Stimulated activated CD8-positive, alpha-beta memory T cell treated with anti-CD3 and anti-CD28 coated beads, Interleukin-7, amount 100 ng/mL, for 1 hour (primary cell): ENCODE measurements at places on chromosomes 5 and 9.

DNA sequence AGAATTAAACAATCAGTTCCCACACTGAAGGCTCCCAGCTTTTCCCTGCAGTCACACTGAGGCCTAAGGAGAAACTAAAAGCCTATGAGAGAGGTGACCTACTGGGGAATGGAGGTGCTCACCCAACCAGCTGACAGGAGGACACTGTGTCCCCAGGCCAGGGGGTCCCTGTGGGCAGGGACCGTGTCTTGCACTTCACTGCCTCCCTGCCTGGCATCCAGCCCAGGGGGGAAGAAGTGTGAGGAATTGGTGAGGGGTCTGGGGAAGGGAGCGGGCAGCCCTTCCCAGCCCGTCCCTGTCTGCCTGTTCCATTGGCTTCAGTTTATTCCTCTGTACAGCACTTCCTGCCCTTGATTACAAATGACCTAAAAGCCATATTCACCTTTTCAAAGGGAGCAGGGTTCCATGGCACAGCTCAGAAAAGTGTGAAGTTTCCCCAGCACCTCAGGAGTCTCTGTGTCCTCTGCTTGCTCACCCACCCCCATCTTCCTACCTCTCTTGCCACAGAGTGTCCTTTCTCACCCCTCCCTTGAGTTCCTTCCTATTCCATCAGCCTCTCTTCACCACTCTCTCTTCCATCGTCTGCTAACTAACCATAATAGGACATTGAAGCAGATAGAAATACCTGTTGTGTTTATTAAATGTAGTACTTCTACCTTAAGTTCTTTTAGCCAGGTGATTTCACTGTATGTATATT lies 12.9 kb downstream of the OTULINL start:
- no peak for DNase-seq

DNA sequence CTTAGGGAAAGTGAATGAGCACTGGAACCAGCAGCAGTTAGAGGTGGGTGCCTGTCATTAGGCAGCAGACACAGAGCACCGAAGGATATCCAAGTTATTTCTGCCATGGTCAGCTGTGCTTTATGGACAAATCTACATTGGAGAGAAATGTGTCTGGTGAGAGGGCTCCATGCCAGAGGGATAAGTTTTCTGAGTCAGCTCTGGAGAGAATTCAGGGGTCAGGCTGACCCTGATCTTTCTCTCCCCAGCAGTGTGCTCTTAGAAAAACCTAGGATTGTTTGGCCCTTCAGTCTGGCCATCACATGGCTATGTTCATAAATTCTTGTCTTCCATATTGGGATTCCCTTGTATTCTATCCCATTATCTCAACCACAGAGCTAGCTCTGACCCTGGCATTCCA lies 8.9 kb upstream of the IL17B start:
- DNase-seq = no peak

GRCh38 chr5:5025774-5026408 lies 114.2 kb upstream of the ADAMTS16 start:
- no peak for DNase-seq

DNA sequence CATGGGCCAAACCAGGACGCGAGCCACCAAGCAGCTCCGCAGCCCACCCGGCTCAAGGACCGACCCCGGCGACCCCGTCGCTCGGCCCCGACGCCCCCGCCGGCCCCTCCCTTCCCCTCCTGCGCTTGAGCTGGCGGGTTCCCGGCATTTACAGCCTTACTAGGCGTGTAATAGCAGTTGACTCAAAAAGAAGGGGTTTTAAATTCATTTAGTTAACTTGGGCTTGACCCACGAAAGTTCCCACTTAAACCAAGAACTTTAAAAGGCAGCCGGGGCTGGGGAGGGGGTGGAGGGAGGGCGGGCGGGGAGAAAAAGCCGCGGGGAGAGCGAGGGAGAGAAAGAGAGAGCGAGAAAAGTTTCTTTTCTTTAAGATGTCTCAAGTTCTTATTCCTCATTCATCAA lies 636 bp downstream of the PRDM12 start:
- DNase-seq = no peak

DNA sequence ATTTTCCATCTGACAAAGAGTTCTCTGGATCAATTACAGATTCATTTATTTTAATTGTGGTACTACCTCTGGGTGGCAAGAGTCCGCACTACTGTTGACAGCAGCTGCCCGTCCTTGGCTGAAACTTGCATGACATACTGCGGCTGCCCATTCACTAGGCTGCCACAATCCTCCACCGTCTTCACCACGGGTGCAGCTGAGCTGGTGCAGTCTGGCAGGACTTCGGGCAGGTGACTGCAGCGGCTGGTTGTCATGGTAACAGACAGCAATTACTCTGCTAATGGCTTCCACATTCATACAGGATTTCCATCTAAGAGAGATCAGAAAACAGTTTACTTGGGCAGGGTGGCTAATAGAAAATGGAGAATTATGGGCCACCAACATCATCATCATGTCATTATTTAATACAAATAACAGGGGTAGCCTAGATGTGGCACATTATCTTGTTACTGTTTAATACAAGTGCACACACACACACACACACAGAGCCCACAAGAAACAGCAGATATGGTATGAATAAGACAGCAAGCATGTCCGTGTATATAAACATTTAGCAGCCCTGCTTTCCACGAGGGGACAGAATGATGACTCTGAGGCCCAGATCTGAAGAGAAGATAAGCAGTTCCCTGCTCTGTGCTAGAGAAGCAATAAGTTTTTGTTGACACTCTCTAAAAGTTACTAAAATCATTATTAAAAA lies 112.3 kb downstream of the MARCHF3 start:
- DNase-seq = no peak

DNA sequence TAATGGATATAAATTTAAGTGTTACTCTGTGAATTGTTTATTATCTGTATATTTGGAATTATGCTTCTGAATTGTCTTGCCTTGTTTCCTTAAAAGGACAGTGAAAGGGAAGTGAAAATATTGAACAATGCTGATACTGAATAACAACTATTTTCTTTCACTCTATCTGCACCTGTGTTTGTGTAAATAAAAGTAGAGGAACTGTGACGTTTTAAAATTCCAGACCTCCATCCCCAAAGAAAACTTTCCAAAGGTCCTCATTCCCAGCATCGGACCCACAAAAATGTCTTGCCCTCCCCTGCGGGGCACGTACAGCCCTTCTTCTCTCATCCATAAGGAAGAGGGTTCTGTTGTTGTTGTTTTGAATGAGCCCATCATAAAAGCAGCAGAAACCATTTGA lies 100.0 kb downstream of the NLN start:
- DNase-seq = no peak

DNA sequence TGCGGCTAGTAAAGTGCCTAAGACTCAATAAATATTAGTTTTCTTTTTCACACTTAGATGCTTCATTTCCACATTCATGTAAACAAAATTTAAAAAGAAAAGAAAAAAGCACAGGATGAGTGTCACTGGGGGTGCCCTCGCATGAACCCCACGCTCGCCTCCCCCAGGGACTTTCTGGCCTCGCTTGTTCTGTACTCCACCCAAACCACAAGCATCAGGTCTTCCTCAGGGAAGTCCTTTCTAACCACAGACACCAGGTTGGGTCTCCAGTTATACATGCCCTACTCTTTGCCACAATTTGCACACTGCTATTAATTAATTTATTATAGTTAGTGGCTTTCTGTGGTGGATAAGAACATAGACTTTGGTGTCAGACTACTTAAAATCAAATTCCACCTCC lies 92.4 kb downstream of the RORB start:
- DNase-seq = no peak

DNA sequence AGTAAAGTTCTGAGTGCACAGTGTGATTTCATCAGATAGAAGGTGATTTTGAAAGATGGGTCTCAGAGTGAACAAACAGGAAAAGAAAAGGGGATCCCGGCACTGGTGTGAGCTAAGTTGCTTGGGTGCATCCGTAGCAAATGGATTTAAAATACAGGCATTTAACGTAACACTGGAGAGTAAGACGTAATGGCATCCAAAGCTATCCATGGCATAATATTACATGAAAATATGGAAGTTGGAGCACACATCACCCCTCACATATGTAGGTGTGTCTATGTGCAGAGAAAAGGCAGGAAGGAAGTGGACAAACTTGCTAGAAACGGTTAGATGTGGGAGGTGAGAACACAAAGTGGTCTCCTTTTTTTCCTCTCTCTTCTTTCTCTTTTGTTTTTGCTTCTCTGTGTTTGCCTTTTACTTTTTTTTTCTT lies 38.2 kb upstream of the SEMA4D start:
- DNase-seq = no peak

DNA sequence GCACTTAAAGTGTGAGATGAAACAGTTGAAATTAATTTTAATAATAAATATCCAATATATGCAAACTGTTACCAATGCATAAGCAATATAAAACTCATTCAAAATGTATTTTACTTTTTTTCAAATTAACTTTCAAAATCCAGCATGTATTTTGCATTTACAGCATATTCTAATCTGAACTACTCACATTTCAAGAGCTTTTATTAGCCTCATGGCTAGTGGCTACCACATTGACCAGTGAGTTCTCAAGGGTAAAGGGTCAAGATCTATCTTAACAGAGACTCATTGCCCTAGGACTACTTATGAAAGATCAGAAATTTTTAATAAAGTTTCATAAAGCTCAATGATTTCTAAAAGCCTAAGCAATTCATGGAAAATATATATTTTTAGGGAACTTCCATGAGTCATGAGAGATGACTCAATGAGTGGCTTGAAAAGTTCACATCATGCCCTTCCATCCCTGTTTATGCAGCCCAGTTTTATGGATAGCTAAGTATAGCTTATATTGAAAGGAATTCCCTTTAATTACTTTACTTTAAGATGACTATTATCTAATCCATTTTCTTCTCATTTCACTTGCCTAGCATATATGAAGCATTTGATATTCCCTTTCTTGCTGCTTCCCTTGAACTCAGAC lies 608.6 kb downstream of the SLCO4C1 start:
- no peak for DNase-seq

GRCh38 chr5:40981420-40981819 lies 72.1 kb downstream of the C7 start:
- no peak for DNase-seq

GRCh38 chr5:69493396-69494133 lies 975 bp downstream of the OCLN start:
- DNase-seq = no peak

GRCh38 chr5:73994963-73995362 lies 369.0 kb downstream of the ARHGEF28 start:
- DNase-seq = no peak

DNA sequence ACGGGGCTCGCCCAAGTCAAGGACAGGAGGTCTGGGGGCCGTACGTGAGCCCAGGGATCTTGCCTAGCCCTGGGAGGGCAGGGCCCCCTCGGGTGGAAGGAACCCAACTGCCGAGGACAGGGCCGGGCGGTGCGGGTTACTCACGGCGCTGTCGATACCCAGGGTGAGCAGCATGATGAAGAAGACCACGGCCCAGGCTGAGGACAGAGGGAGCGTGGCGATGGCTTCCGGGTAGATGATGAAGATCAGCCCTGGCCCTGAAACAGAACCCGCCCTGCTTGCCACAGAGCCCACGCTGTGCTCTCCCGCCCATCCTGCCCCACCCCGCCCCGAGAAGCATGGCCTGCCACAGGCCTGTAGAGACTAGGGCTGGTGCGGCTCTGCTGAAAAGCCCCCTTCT lies 34.1 kb downstream of the SLC6A3 start:
- DNase-seq = no peak

DNA sequence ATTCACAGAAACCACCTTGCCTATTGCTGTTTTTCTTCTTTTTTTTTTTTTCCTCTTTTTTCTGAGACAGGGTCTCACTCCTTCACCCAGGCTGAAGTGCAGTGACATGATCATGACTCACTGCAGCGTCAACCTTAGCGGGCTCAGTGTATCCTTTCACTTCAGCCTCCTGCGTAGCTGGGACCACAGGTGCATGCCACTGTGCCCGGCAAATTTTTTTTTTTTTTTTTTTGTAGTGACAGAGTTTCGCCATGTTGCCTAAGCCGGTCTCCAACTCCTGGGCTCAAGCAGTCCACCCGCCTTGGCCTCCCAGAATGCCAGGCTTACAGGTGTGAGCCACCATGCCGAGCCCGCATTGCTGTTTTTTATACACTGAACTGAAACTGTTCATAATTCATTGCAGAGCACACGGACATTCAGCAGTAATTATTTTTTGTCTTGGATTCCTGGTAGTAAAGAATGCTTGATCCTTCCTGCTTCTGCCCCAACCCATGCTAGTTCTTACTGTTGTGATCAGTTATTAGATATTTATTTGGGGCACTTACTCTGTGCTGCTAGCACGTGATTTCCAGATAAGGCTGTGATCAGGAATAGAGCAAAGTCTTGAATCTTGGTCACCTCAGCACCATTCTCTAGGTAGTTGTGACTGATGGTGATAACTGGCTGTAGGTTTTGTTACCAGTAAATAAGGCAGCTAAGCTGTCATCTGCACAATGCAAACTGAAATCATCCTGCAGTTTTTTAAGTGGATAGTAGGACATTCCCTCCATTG lies 14.0 kb downstream of the MAP3K1 start:
- no peak for DNase-seq

DNA sequence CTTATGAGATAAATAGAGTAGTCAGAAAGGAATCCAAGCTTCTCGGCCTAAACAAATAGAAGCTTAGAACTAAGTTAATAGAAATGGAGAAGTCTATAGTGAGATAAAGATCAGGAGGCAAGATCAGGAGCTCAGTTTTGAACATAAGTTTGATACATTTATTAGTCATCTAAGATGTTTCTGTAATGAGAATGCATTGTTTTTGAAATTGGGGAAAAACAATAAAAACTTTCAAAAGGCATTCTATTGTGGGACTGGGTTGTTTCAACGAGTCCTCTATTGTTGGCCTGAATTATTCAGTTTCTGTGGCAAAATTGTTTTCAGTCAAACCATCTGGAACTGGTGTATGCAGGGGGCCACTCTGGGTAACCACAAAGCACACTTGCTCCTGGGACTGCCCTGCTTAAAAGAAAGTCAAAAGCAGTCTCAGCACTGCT lies 181.0 kb upstream of the CLINT1 start:
- no peak for DNase-seq

GRCh38 chr5:149674686-149675085 lies 55.4 kb upstream of the PPARGC1B start:
- DNase-seq = no peak

- DNase-seq = no peak
Measured at GRCh38 chr5:84741056-84741455, 356.4 kb upstream of the EDIL3 start.

DNA sequence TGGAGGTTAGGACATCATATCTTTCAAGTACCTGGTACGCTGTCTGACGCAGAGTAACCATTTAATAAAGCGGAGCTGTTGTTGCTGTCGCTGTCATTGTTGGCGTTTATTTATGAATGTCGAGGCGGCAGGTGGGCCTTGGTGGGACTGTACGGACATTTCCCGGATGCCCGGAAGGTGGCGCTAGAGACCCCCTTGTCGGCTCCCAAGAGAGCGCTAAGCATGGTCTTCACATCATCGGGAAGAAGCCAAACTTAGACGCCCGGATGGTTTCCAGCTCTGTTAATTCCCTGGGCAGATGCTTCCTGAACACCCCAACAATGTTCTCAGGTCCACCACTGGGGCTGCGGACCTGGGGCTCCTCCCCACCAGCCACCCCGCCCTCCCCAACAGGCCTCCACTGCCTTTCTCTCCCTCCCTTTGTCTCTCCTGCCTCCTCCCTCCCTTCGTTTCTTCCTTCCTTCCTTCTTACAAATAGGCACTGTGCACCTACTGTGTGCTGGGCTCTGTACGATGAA lies 54.1 kb downstream of the DUSP1 start:
- peak; percentile 71 for DNase-seq

- DNase-seq = no peak
Measured at GRCh38 chr5:92019376-92019990, 636.4 kb upstream of the ARRDC3 start.
